ENCODE measurements at places on chromosomes 4 and X.
A peak's percentile ranks its signal among the peaks of the same experiment; 100 is the strongest.

DNA sequence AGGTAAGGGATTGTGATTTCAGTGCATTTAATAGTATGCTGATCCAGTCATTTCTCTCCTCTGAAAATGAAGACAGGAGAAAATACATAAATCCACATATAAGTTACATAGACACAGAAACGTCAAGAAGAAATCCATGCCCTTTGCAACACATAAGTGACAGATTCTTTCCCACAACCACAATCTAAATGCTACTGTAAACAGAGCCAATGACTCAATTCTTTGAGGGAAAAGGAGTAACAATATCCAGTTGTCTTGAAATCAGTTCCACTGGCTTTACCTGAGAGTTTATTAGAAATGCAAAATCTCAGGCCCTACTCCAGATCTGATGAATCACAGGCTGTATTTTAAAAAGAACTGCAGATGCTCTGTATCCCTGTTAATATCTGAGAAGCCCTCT, 66.4 kb downstream of the ARAP2 start:
- no peak for DNase-seq

DNA sequence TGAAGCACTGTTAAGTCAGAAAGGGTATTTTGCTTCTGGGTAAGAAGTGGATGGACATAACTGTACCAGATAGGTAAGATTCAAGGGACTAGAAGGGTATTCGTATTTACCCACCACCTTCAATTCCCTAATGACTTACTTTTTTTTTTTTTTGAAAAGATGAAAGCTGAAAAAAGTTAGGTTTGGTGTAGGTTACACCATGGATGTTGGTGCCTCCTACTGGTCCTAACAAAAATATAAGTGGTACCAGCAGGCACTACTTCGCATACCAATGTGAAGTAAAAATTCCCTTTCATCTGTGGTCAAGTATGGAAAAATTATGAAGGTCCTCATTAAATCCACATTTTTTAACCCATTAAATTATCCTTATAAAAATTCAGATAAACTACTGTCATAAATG, 7.2 kb downstream of the ANKRD17 start:
- no peak for DNase-seq

- DNase-seq, result no peak
These were observed 23.6 kb upstream of the HGFAC start for GRCh38 chr4:3418029-3418762.

- no peak for DNase-seq
These were observed 140.9 kb downstream of the SPATA18 start for GRCh38 chr4:52192001-52192400.

GRCh38 chr4:56286763-56287162, 100.5 kb downstream of the AASDH start:
- no peak for DNase-seq

- DNase-seq, result no peak
These were observed 129.7 kb downstream of the PPA2 start for GRCh38 chr4:105344141-105344540.

- no peak for DNase-seq
These were observed 357 bp upstream of the IGBP1 start for GRCh38 chrX:70132877-70133302.

DNA sequence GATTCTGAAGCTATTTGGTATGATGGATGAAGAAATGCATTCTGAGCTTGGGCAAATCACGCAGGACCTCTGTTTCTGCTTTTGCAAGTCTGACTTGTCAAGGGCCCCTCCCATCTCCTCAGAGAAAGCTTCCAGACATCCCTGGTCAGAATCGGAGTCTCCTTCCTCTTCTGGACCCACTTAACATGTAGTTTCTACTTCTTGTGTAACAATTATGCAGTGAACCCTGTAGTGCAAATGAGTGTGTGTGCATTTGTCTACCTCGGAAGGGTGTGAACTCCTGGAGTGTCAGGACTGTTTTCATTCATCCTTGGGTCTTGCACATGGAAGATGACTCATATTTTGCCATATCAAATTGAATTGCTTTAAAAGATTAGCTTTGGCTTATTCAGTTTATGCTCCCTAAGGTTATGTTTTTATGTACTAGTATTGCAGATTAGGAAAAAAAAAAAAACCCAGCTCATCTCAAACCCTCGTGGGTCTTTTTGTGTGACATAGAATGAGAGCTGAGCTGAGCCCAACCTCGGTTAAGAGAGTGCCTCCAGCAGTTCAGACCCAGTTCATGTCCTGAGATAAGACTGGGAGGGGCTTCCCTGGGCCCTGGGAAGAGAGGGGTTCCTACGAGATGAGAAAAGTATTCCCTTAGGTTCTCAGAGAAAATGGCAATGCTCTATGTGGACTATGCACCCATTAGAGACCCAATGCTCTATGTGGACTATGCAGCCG, 61.1 kb upstream of the RPL34 start:
- DNase-seq, result no peak

DNA sequence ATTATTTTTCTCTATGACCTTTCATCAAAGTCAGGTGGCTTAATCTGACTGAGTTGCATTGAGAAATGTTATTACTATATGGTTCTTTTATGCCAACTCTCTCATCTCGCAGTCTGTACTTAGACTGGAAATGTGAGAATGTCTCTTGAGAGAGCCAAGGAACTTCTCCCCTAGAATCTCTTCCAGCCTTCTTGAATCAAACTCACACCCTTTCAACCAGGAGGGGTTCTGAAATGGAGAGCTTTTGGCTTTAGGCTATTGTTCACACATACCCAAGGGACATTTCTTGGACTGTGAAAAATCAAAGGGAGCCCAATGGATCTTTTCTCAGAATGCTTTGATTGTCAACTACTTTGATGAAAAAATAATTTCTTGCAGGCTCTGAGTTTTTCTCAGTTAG, 5.1 kb downstream of the PLP1 start:
- no peak for DNase-seq

DNA sequence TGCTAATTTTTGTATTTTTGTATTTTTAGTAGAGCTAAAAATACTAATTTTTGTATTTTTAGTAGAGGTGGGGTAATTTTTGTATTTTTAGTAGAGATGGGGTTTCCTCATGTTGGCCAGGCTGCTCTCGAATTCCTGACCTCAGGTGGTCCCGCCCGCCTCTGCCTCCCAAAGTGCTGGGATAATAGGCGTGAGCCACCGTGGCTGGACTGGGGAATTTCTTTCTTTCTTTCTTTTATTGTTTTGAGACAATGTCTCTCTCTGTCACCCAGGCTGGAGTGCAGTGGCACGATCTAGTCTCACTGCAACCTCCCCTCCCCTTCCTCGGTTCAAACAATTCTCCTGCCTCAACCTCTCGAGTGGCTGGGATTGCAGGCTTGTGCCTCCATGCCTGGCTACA, 83.0 kb downstream of the FAM193A start:
- DNase-seq, result no peak

GRCh38 chrX:79084923-79085322, 59.6 kb upstream of the GPR174 start:
- peak; percentile 20 for DNase-seq

DNA sequence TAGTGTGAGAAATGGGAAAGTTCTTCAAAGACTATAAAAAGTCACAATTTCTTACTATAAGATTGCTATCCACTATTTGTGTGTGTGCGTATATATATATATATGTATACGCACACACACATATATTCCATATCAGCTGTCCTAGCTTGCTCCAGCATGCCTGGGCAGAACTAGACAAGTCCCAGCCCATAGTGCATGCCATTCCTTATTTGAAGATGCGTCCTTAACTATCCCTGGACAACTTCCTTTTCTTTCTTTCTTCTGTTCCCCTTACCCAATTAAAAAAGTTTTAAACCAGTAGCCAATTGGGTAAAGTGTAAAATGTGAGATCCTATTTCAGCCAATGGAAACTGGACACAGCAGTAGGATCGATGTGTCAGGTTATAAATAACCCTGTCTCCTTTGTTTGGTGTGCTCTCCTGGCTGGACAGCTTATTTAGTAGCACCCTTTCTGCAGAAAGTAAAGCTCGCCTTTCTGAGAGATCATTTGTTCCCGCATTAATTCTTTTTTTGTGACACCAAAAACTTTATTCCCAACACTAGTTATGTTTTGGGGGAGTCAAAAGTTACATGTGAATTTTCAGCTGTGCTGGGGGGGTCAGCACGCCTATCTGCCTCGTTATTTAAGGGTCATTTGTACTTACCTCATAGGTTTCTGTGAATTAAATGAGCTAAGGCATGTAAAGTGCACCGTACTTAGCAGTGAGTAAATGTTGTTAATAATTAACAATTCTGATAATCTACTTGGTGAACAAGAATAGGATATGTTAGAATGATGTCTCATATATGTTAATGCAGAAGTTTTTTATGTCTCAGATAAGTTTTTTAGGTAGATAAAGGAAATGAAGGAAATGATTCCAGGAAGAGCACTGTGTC, 40.9 kb downstream of the KDM6A start:
- DNase-seq, result no peak

GRCh38 chr4:118770741-118771187, 65.2 kb downstream of the SEC24D start:
- DNase-seq, result no peak
